ENCODE measurements at places on chromosomes 12 and 14. TPM values are rescaled to one million over a fixed set of nuclear protein-coding genes. Genes with fewer than 3 reads are reported as not detected.

GRCh38 chr14:88584451-88584850 is 21.6 kb downstream of the ZC3H14 start:
- H3K27me3 ChIP-seq: no peaks in the 10 kb centered on the region
- DNase-seq: no peak
- H3K27ac ChIP-seq: no peak overlapping the region
- peaks cover 46% of the 10 kb centered on the region for H3K36me3 ChIP-seq

GRCh38 chr12:1845886-1846285 is 25.5 kb downstream of the LRTM2 start:
- H3K27me3 ChIP-seq: peaks cover 24% of the 10 kb centered on the region
- H3K4me1 ChIP-seq: peaks cover 28% of the 10 kb centered on the region
- no peak overlapping the region for H3K4me3 ChIP-seq
- H3K27ac ChIP-seq: no peak overlapping the region

DNA sequence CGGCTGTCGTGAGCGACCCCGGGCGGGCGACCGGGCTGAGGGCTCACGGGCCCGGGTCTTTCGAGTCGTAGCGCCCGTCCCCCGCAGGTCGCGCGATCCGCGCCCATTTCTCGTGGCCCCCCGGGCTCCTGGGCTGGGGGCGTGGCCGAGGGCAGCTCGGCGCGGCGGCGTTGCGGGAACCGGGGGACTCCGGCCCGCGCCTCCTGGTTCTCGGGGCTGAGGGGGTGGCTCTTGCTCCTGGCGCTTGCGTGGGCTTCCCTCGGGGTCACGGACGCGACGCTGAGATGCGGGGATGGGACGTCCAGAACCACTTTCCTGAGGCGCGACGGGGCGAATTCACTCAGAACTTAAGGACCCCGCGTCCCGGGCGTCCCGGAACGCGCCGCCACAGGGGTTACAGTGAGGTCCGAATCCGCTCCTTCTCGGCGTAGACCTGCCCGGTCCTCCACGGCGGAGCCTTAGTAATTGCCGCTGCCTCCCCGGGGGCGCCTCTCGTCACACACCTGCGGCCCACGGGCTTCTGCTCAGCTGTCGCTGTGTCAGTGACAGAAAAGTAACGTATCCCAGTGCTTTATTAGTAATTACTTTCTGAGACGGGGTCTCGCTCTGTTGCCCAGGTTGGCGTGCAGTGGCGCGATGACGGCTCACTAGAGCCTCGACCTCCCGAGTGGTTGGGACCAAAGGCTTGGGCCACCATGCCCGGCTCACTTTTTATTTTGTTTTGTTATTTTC is 606 bp downstream of the EP400 start:
- no peaks in the 10 kb centered on the region for H3K27me3 ChIP-seq
- no peaks in the 10 kb centered on the region for H3K36me3 ChIP-seq
- H3K4me3 ChIP-seq: peak overlapping the region; percentile 87
- H3K4me1 ChIP-seq: peaks cover 16% of the 10 kb centered on the region

DNA sequence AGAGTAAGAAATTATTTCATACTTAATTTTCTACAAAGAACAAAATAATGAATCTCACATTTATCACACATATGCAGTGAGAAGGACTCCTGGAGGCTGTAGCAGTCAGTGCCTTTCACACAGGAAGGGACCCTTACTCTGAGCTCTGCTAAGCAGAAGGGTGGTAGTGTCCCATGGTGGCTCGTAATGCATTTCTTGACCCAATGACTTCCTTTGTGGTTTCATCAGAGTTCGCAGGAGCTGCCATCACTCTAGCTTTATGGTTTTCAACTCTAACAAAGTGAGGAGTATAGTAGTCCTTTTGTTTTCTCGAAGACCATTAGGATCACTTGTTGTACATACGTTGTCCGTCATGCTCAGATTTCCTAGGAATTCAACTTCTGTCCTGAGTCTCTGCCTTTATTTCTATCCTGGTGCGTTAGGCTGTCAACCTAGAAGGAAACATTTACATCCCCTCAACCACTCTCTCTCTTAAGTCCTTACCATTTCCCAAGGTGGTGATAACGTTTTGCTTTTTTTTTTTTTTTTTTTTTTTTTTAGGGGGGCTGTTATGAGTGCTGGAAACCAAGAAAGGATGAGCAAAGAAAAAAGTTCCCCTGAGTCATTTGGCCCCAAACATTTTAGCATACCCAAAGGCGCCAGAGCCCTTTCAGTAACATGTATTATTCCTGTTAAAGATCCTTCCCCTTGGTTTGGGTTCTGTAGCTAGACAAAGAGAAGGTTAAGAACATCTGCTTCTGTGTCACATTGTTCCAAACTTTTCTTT is 37.2 kb downstream of the GABARAPL1 start:
- DNase-seq: no peak
- no peaks in the 10 kb centered on the region for H3K36me3 ChIP-seq
- no peak overlapping the region for H3K4me3 ChIP-seq
- peaks cover 15% of the 10 kb centered on the region for H3K27me3 ChIP-seq
- no peak overlapping the region for H3K27ac ChIP-seq

GRCh38 chr12:42361909-42362646 is 36.1 kb downstream of the PPHLN1 start:
- no peak for DNase-seq
- H3K27ac ChIP-seq: no peak overlapping the region
- H3K4me1 ChIP-seq: peaks cover 3% of the 10 kb centered on the region
- no peak overlapping the region for H3K4me3 ChIP-seq

GRCh38 chr14:28783664-28784063 is 17.1 kb downstream of the FOXG1 start:
- H3K4me3 ChIP-seq: no peak overlapping the region
- H3K27ac ChIP-seq: no peak overlapping the region
- peaks cover 17% of the 10 kb centered on the region for H3K4me1 ChIP-seq
- peaks cover 83% of the 10 kb centered on the region for H3K27me3 ChIP-seq

DNA sequence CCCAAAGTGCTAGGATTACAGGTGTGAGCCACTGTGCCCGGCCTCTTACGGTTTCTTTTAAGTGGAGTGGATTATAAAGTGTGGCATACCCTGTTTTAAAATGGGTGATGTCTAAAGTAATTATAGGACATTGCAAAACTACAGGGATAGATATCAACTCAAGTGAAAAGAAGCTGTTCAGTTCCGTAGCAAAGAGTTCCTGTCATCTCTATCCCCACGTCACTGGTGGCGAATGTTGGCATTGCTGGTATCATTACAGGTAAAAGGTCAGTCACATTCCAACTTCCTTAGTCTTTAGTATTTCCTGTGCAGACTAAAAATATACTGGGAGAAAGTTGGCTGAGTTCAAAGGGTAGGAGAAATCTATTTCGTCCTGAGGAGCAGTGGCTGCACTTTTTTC is 95.6 kb upstream of the SLC38A2 start:
- no peak for DNase-seq
- H3K36me3 ChIP-seq: peaks cover 5% of the 10 kb centered on the region
- peaks cover 30% of the 10 kb centered on the region for H3K4me1 ChIP-seq
- H3K27ac ChIP-seq: no peak overlapping the region

- no peak overlapping the region for H3K4me3 ChIP-seq
- no peak for DNase-seq
- no peak overlapping the region for H3K27ac ChIP-seq
Observed at GRCh38 chr12:58966939-58967338, 46.6 kb upstream of the LRIG3 start.

DNA sequence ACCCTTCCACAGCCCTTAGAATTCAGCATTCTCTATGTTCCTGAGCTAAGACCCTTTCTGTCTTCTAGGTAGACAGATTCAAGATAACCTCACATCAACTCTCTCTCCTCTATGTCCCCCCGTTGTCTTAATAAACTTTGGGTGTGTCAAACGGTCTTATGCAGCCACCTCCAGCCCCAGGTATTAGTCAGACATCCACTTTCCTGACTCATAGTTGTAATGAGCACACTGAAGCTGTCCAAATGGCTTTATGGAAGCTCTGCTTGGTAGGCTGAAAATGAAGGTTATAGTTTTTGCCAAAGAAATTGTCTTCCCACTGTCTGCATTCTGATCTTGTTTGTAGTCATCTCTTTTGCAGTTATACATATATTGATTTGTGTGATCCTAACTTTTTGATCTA is 482.0 kb downstream of the RMST start:
- H3K36me3 ChIP-seq: no peaks in the 10 kb centered on the region
- H3K27ac ChIP-seq: no peak overlapping the region
- no peak overlapping the region for H3K4me3 ChIP-seq
- H3K4me1 ChIP-seq: no peaks in the 10 kb centered on the region
- no peaks in the 10 kb centered on the region for H3K27me3 ChIP-seq
- no peak for DNase-seq

DNA sequence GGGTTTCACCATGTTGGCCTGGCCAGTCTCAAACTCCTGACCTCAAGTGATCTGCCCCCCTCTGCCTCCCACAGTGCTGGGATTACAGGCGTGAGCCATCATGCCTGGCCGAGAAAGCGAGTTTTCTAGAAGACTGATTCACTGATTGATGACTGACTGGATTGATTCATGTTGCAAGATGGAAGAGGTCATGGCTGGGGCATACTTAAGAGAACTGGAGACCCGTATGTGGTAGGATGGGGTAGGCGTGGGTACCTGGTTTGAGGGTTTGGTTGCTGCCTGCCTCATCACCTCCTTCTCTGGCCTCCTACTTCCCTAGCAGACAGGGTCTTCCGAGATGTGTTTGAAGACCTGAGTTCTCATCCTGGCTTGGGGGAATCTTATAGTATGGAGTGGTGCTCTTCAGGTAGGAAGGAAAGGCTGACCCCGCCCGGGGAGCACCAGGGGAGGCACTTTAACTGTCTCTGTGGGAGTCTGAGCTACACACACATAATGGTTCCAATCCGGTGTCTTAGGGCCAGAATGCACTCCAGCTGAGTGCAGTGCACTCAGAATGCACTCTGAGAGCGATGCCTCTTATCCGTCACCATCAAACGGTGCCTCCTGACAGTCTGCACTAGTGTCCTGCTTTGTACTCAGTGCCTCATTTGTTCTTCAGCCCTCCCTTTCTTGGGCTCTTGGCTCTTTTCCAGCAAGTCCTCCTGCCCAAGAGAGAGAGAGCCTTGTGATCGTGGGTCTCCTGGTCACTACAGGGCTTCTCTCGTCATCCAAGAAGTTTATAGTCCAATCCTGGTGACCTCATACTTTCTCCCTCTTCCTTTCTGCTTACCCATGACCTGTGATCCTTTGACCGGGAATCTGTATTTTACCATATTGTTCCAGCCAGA is 19.7 kb downstream of the PLEKHG3 start:
- peak overlapping the region; percentile 27 for H3K27ac ChIP-seq
- no peaks in the 10 kb centered on the region for H3K27me3 ChIP-seq
- peaks cover 74% of the 10 kb centered on the region for H3K4me1 ChIP-seq
- DNase-seq: no peak
- H3K4me3 ChIP-seq: no peak overlapping the region
- peaks cover 10% of the 10 kb centered on the region for H3K36me3 ChIP-seq

OTX2 gene
- total RNA-seq: not detected

TAS2R9 gene
- total RNA-seq: not detected

OR11H6 gene
- not detected for total RNA-seq

DNAI7 gene
- total RNA-seq: not detected

RND1 gene
- 0.89 TPM for total RNA-seq

All from osteocyte (in vitro differentiated cells).